ENCODE measurements at places on chromosomes 5 and 9.
A peak's percentile ranks its signal among the peaks of the same experiment; 100 is the strongest.

GRCh38 chr9:123011878-123012528 is 21.5 kb upstream of the GPR21 start:
- DNase-seq: no peak

- DNase-seq: no peak
Observed at GRCh38 chr5:33509036-33509435, 68.3 kb downstream of the TARS1 start.

- no peak for DNase-seq
Observed at GRCh38 chr5:39461007-39461682, 36.4 kb upstream of the DAB2 start.

- DNase-seq: no peak
Observed at GRCh38 chr9:13491493-13492424, 212.3 kb upstream of the MPDZ start.

DNA sequence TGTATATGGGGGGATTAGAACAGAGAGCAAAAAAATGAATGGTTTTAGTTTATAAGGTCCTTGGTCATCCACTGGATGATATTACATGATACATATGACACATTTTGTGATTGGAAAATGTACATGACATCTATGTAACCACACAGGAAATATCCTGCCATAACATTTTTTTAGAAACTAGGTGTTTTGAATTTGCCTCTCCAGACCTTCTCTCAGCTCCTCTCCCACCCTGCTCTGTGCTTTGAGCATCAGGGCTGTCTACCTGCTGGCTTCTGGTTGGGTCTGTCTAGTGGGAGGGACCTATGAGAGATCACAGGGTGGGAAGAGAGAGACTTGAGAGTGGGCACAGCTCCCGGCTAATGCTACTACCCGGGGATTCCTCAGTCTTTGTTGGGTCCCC is 24.4 kb downstream of the AKNA start:
- DNase-seq: peak; percentile 69

DNA sequence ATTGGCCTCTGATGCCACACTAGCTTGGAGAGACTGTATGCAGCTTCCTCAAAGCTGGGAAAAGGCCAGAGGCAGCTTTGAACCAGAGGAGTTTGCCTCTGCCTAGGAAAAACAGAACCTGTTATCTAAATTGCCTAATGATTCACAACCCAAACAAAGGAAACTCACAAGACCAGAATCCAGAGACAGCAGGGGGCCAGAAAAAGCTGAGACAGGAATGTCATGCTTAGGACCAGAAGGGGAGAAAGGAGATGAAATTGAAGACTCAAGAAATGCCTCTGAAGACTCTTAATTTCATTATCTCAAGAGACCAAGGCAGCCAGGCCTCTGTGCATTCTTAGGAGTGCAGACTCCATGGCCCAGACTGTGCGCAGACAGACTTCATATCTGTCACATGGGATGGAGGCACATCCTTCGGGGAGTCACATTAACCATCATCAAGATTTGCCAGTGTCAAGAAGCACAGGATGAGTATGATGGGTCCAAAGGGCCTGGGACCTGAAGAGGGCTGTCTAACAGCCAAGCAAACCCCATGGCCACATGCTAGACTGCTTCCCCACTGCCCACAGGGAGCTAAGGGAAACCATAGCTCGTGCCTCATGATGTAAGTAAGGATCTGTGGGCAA is 57.3 kb downstream of the ARSB start:
- no peak for DNase-seq

- DNase-seq: no peak
Observed at GRCh38 chr9:97703437-97704344, 6.6 kb upstream of the XPA start.

DNA sequence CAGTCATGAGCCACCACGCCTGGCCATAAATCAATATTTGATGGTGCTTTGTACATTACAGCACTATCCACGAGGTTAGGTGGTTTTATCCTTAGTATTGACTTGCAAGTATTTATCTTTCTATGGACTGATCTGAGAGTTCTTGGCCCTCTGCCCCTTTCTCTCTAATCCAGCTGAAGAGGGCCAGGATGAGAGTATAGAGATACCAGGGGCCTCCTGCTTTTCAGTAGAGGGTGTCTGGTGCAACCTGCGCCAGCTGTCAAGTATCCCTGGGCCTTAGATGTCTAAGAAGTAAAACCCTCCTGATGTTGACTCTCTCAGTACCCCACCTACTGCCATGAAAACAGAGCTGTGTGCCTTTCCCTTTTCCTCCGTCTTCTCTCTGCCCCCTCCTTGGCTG is 153.4 kb downstream of the SLIT3 start:
- no peak for DNase-seq

DNA sequence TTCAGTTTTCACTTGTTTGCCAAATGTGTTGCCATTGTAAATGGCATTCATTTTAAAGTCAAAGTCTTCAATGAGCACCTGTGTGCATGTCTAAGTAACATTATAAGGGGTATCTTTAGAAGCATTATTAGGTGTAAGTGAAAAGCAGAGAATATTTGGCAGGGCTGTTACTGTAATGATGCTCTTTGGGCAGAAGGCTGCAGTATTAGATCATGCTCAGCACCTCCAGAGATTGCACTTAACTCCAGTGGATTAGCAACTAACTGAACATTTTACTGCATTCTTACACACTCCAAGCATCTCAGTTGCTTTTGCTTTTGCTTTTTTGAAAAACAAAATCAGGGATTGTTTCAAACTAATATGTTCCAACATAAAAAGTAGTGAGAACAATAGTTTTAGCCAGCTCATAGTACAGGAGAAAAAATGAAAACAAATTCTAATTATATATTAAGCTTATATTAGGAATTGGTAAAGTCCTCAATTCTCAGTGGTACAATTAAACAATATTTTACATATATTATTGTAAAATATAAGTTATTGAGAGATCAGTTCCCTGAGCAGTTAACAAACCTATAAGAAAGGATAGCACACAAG is 1740.9 kb upstream of the CDH9 start:
- DNase-seq: no peak

DNA sequence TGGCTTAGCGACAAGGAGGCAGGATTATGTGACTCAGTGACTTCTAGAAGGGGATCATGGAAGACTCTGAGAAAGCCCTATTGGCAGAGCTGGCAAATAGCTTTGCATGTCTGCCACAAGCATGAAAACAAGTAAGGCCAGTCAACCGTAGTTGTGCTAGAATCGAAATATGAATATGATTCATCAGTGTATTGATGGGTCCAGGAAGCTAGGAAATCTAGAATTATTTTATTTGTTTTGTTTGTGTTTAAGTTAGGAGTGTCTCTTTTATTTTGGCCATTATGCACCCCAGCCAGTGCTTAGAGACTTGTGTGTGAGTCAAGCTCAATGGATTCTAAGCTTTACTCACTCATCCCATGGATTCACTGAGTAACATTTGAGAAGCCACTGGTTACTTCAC is 3.8 kb upstream of the ITGA2 start:
- no peak for DNase-seq

GRCh38 chr5:78334811-78335210 is 25.6 kb upstream of the SCAMP1 start:
- DNase-seq: no peak

GRCh38 chr5:164317676-164318075 is 812.3 kb downstream of the MAT2B start:
- DNase-seq: no peak

Data from activated CD8-positive, alpha-beta memory T cell treated with anti-CD3 and anti-CD28 coated beads for 24 hours (primary cell).